ENCODE measurements at places on chromosomes 2 and 18.

DNA sequence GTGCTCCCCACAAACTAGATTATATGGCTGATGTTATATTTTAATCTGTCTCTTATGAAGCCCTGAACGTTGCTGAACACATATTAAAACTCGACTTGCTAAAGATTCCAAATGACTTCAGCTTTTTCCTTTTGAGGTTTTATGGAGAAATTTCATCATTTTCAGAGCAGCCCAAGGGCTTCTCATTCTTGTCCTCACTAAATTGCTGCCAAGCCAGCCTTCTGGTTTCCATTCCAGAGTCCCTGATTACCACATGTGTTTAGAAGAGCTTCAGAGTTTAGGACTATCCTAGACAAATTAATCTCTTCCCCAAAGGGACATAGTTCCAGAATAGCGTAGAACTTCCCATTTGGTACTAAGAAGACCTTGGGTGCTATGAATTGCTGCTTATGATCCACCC lies 77.8 kb upstream of the CCDC195 start:
- no peak for DNase-seq

- no peak for DNase-seq
These were observed 29.6 kb upstream of the ORC2 start for GRCh38 chr2:200993097-200993496.

DNA sequence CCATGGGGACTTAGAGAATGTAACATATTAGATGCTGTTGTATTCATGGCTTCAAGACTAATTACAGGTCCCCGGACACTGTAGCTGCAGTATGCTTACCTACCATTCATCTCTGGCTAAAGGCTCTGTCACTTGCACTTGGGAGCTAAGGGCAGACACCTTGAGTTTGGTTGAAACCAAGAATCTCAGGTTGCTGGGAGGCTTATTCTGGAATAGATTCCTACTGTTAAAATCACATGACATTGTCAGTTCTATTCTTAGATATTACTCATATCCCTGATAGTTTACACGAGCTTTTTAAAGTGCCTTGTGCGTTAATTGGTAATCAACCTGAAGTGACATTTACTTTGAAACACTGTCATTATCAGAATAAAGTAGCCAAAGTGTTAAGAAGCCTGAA lies 73.0 kb upstream of the EPB41L5 start:
- DNase-seq, result no peak

DNA sequence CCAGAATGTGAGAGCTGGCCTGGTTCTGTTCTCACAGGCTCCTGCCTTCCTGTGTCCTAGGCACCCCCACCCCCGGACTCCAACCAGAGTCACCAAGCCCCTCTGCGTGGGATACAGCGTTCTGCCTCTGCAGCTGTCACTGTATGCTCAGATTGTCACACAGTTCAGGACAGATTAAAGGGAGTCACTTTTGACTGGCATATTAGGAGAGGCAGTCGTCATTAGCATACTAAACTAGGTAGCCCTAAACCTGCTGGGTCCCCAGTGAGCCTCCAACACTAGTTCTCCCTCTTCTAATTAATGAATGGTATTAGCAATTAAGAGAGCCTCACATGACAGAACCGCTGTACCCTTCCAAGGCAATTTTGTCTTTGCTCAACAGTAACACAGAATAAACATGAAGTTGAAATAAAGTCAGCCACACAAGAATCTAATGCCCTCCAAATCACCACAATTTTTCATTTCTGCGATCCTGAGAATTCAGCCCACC lies 340.2 kb downstream of the CMPK2 start:
- no peak for DNase-seq

- DNase-seq, result no peak
These were observed 796.2 kb downstream of the KCNJ3 start for GRCh38 chr2:155494744-155495143.

- DNase-seq, result no peak
These were observed 84.2 kb downstream of the SLC39A10 start for GRCh38 chr2:195741191-195741590.

- no peak for DNase-seq
These were observed 21.2 kb downstream of the SPRED2 start for GRCh38 chr2:65411056-65411795.

- peak; percentile 69 for DNase-seq
These were observed 14.1 kb upstream of the CHRNA1 start for GRCh38 chr2:174778085-174778981.

GRCh38 chr2:42095923-42096408 lies 48.1 kb downstream of the PKDCC start:
- DNase-seq, result peak; percentile 91

DNA sequence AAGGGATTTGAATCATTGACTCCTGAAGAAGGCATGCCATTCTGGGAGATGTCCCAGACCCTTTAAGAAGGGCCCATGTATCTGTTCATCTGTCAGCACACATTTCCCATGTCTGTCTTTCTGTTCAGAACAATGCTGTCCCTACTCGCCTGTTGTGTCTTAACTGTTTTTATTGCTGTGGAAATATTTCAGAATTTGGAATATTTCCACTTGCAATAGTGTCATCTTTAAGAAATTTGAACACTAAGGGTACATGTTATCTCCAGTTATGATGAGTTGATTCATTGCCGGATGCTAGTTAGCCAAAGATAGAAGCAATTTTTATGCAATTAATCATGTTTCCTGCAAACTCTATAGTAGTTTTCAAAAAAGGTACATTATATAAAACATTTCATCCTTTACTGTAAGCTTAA lies 36.9 kb upstream of the NT5C1B start:
- no peak for DNase-seq

Data from CD4-positive, alpha-beta T cell treated with Interleukin-17A for 4 hours (primary cell).